ENCODE measurements at places on chromosomes 4 and X. TPM values are rescaled to one million over a fixed set of nuclear protein-coding genes. Genes with fewer than 3 reads are reported as not detected.

IGSF1 gene
- total RNA-seq = not detected

GLRA3 gene
- not detected for total RNA-seq

SOWAHB gene
- total RNA-seq = 0.12 TPM

HTN3 gene
- total RNA-seq = not detected

CDX4 gene
- total RNA-seq = not detected

PGAM4 gene
- not detected for total RNA-seq

ADH1A gene
- 0.21 TPM for total RNA-seq

RNF212 gene
- not detected for total RNA-seq

GAGE13 gene
- not detected for total RNA-seq

DNA sequence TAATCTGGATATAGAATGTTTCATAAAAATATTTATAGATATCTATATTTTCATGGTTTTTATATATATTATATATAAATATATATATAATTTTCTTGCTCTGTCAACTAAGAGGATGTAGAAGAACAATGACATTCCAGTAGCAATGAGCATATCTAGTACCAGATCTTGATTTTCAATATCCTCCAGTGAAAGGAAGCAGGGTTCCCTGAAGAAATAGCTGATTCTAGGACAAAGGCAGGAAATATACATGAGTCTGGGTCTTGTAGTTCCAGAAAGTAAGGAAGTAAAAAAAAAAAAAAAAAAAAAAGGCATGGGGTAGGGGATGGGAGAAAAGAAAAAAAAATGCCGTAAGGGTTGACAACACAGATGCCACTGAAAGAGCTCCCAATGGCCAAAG lies 241.4 kb downstream of the RASL11B start:
- no peaks in the 10 kb centered on the region for H3K27me3 ChIP-seq
- H3K27ac ChIP-seq = no peak overlapping the region
- peaks cover 23% of the 10 kb centered on the region for H3K4me1 ChIP-seq
- DNase-seq = no peak
- H3K4me3 ChIP-seq = no peak overlapping the region

- no peak overlapping the region for H3K27ac ChIP-seq
- no peak overlapping the region for H3K4me3 ChIP-seq
- H3K27me3 ChIP-seq = no peaks in the 10 kb centered on the region
- H3K4me1 ChIP-seq = no peaks in the 10 kb centered on the region
Observed at GRCh38 chr4:55336138-55337034, 9.7 kb upstream of the SRD5A3 start.

DNA sequence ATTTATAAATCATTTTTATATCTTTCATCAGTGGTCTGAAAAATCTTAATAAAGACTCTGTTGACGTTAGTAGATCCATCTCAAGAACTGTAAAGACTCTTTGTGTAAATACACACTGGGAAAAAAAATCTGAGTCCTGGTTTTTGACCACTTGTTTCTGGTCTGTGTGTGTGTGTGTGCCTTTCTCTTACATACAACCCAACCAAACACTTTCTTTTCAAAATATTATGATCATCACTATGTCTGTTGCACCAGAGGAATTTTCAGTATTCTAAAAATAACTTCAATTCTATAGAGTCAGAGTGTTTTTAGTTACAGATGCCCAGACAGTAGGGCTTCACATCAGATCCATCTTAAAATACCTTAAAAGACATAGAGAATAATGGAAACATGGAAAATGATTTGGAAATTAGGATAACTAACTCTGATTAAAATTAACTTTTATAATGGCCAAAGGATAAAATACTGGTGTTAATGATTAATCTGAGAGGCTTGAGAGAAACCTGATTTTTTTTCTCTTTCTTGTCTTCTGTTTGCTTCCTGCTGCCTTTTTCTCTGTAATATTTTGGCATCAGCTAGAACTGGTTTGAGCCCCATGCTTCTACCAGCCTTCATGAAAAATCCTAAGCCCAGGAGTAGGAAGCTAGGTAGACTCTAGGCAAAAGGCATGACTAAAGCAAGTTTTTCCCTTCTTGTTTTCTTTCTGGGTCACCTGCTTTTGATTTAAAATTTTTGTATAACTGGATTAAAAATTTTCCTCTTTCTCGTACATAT lies 99.7 kb downstream of the ATXN3L start:
- H3K4me1 ChIP-seq = peaks cover 16% of the 10 kb centered on the region
- no peak overlapping the region for H3K4me3 ChIP-seq
- no peaks in the 10 kb centered on the region for H3K36me3 ChIP-seq
- H3K27ac ChIP-seq = no peak overlapping the region
- no peak for DNase-seq

GRCh38 chr4:40458109-40458508 lies 123.0 kb downstream of the CHRNA9 start:
- H3K27me3 ChIP-seq = no peaks in the 10 kb centered on the region
- H3K36me3 ChIP-seq = no peaks in the 10 kb centered on the region
- H3K4me3 ChIP-seq = no peak overlapping the region
- no peak overlapping the region for H3K27ac ChIP-seq

DNA sequence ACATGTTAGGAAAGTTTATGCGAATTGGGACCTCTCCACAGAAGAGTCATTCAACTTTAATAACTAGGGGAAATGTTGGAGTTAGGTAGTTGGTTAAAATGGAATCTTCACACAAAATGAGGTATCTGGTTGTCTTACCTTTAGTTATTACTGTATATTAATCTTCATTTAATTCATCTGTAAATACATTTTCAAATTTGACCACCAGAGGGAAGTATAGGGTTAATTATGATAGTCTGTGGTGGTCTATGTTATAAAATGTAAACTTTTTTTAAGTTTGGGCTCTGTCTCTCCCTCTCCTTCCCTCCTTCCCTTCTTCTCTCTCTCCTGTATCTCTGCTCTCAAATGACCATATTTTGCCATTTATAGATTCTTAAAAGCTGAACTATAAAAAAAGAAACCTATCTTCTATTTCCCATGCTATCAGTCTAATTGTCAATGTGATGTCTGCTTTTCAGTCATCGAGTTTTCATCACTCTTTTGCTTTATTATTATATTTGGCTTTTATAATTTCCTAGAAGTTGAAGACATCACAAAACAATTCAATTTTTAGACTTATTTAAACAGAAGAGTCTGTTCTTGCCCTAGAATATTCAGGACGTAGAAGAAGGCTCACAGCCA lies 49.8 kb downstream of the TMEM144 start:
- peak overlapping the region; percentile 40 for H3K27ac ChIP-seq
- peak; percentile 56 for DNase-seq
- H3K4me3 ChIP-seq = no peak overlapping the region
- no peaks in the 10 kb centered on the region for H3K27me3 ChIP-seq
- H3K36me3 ChIP-seq = no peaks in the 10 kb centered on the region
- H3K4me1 ChIP-seq = peaks cover 6% of the 10 kb centered on the region

- no peaks in the 10 kb centered on the region for H3K4me1 ChIP-seq
- H3K27me3 ChIP-seq = peaks cover 23% of the 10 kb centered on the region
- DNase-seq = no peak
- H3K4me3 ChIP-seq = no peak overlapping the region
- no peaks in the 10 kb centered on the region for H3K36me3 ChIP-seq
Observed at GRCh38 chrX:29947225-29947624, 268.1 kb upstream of the MAGEB2 start.

GRCh38 chr4:152486429-152487389 lies 49.2 kb downstream of the FBXW7 start:
- H3K4me1 ChIP-seq = peaks cover 18% of the 10 kb centered on the region
- no peaks in the 10 kb centered on the region for H3K27me3 ChIP-seq
- H3K27ac ChIP-seq = peak overlapping the region; percentile 54
- DNase-seq = no peak

- H3K4me1 ChIP-seq = peaks cover 15% of the 10 kb centered on the region
- no peak overlapping the region for H3K4me3 ChIP-seq
- H3K36me3 ChIP-seq = no peaks in the 10 kb centered on the region
- peak; percentile 53 for DNase-seq
Observed at GRCh38 chr4:77229433-77229832, 72.4 kb downstream of the CCNG2 start.

DNA sequence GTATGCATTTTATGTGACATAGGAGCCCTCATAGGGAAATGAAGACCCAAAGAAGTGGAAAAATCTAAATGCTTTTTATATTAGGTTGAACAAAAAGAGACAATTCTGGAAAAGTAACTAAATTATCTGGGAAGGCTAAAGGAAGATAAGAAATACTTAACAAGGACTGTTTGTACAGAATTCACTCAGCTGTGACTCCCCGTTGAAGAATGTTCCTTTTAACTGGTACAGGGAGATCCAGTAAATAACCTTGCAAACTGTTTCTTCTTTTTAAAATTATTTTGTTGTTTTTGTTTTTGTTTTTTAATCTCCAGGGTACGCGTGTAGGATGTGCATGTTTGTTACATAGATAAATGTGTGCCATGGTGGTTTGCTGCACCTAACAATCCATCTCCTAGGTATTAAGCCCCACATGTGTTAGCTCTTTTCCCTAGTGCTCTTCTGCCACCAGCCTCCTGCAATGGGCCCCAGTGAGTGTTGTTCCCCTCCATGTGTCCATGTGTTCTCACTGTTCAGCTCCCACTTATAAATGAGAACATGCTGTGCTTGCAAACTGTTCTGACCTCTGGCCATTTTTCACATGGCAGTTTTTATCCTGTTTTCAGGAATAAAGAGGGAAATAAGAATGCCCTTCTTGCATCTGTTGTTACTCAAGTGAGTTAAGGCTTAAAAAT lies 81.7 kb downstream of the PWWP3B start:
- H3K27ac ChIP-seq = no peak overlapping the region
- H3K27me3 ChIP-seq = peaks cover 13% of the 10 kb centered on the region
- H3K4me3 ChIP-seq = no peak overlapping the region
- H3K4me1 ChIP-seq = no peaks in the 10 kb centered on the region
- no peaks in the 10 kb centered on the region for H3K36me3 ChIP-seq
- DNase-seq = no peak

- H3K4me1 ChIP-seq = peaks cover 9% of the 10 kb centered on the region
- H3K27me3 ChIP-seq = no peaks in the 10 kb centered on the region
- H3K4me3 ChIP-seq = no peak overlapping the region
- no peak overlapping the region for H3K27ac ChIP-seq
- DNase-seq = no peak
Observed at GRCh38 chr4:1985780-1986577, 22.8 kb downstream of the NELFA start.

- peaks cover 52% of the 10 kb centered on the region for H3K27me3 ChIP-seq
- no peak for DNase-seq
- no peaks in the 10 kb centered on the region for H3K36me3 ChIP-seq
Observed at GRCh38 chrX:25017667-25018247, 2.0 kb upstream of the ARX start.

GRCh38 chrX:130378024-130378669 lies 7.3 kb downstream of the GPR119 start:
- peaks cover 5% of the 10 kb centered on the region for H3K36me3 ChIP-seq
- peaks cover 26% of the 10 kb centered on the region for H3K27me3 ChIP-seq
- no peaks in the 10 kb centered on the region for H3K4me1 ChIP-seq
- no peak for DNase-seq

DNA sequence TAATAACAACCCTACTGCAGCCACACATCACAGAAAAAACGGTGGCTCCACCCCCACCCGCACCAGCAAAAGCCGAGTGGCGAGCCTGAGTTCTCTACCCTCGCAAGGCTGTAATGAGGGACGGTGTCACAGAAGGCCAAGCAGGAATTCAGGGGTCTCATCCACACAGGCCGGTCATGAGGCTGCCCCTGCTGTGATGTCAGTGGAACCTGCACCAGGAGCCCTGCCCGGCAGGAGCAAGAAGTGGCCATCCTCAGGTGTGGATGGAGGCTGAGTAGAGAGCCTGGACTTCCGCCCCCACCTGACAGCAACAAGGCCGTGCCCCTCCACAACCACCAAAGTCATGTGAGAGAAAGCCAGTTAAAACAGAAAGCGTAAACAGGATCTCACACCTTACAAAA lies 20.6 kb downstream of the LYAR start:
- no peak for DNase-seq
- peaks cover 14% of the 10 kb centered on the region for H3K36me3 ChIP-seq
- H3K4me1 ChIP-seq = peaks cover 53% of the 10 kb centered on the region
- H3K27me3 ChIP-seq = no peaks in the 10 kb centered on the region
- H3K4me3 ChIP-seq = no peak overlapping the region

GRCh38 chrX:3940000-3940610 lies 226.7 kb upstream of the PRKX start:
- no peaks in the 10 kb centered on the region for H3K27me3 ChIP-seq
- DNase-seq = peak; percentile 38
- no peak overlapping the region for H3K4me3 ChIP-seq
- H3K36me3 ChIP-seq = no peaks in the 10 kb centered on the region

- peak; percentile 17 for DNase-seq
- H3K36me3 ChIP-seq = peaks cover 13% of the 10 kb centered on the region
- no peaks in the 10 kb centered on the region for H3K27me3 ChIP-seq
Observed at GRCh38 chrX:10199212-10199611, 42.4 kb downstream of the CLCN4 start.

GRCh38 chr4:7155590-7156071 lies 36.7 kb upstream of the SORCS2 start:
- DNase-seq = peak; percentile 18
- H3K4me3 ChIP-seq = peak overlapping the region; percentile 41
- no peak overlapping the region for H3K27ac ChIP-seq

DNA sequence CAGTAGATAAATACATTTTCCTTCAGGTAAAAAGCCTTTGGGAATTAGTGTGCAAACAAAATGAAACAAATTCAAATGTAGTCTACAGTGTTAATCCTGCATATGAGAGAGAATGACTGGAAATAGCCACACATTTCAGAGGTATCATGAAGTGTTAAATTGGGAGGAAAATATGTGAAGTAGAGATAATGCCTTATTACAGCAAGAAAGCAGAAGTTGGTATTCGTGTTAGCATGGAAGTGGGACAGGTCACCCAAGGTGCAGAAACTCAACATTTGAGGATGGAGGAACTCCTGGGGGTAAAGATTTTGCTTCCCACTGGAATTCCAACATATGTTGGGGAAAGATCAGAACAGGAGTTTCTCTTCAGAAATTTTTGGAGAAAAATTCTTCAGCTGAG lies 51.3 kb downstream of the EMCN start:
- H3K36me3 ChIP-seq = no peaks in the 10 kb centered on the region
- no peaks in the 10 kb centered on the region for H3K27me3 ChIP-seq
- H3K27ac ChIP-seq = no peak overlapping the region
- no peak overlapping the region for H3K4me3 ChIP-seq
- H3K4me1 ChIP-seq = peaks cover 5% of the 10 kb centered on the region

Measured in MCF 10A (cell line).